ENCODE measurements at places on chromosomes 2 and 18.
A peak's percentile ranks its signal among the peaks of the same experiment; 100 is the strongest.

DNA sequence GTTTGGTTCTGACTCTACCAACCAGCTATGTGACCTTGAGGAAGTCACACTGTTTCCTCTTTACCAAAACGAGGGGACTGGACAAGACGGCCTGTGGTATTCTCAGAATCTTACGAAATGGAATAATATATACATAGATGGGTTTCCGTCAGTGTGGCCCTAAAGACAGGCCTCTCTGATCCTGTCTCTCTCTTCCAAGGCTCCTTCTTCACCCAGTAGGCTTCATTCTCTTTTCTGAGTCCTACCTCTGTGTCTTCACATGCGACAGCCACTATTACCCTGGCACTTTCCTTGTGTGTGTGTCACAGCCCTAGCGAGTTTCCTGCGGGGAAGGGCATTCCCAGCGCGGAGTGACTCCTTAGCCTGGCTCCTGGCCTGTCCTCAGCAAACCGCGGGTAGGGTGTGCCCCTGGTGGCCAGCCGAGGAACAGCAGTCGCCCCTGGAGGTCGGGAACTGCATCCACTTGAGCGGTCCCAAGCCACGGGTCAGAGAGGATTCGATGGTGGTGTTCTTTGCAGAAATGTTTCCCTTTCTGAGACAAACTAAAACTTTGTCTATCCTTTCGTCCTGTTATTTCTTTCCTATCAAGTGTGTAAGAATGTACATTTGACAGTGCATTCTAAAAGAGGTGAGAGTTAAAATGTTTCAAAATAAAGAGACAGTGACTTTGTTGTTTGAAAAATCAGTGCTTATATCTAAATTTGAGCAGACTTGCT is 63.3 kb downstream of the RAB31 start:
- DNase-seq: peak; percentile 44

- DNase-seq: no peak
These were observed 67.2 kb upstream of the NABP1 start for GRCh38 chr2:191610756-191611155.

DNA sequence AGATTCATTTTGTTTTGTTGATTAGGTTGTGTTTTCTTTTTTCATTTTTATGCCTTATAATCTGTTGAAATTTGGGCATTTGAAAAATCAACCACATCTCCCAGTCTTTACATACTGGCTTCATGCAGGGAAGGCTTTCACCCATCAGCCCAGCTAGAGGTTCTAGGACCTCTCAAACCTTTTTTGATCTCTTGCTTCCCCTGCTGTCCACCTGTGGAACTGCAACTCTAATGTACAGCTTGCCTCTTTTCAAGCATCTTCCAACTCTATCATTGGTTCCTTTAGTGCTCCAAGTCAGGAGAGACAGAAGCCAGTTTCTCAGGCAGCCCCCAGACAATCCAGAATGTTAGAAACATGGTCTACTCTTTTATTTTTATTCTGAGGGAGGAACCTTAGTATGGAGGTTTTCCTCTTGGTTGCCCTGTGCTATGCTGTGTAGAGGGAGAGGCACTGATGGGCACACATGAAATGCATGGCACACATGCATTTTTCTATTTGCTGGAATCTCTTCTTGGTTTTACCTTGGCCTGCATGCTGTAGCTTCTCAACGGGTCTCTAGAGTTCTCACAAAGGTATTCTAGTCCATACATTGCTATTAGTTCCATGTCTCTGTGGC is 107.2 kb upstream of the L3MBTL4 start:
- no peak for DNase-seq

DNA sequence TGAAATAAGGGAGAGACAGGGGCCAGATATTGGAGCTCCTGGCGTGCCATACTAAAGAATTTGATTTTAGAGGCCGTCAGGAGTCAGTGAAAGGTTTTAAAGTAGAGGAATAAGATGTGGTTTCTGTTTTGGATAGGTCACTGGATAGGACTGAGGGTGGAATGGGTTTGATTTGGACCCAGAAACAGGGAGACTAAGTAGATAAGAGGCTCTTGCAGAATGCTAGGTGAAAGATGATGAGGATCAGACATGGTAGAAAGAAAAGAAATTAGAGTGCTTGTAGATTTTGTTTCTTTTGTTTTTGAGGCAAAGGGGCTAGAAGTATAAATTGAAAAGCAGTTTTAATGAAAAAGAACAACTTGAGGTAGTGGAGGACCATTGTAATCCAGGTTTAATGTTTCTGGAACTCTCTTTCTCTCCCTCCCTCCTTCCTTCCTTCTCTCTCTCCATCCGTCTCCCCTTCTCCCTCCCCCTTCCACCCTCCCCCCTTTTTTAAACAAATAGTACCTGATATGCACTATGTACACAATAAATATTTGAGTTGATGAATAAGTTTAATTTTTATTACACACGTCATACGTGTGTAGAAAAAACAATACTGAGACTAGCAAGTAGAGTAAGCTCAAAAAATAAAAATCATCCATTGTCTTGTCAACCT is 1.9 kb downstream of the NDUFV2 start:
- DNase-seq: no peak

DNA sequence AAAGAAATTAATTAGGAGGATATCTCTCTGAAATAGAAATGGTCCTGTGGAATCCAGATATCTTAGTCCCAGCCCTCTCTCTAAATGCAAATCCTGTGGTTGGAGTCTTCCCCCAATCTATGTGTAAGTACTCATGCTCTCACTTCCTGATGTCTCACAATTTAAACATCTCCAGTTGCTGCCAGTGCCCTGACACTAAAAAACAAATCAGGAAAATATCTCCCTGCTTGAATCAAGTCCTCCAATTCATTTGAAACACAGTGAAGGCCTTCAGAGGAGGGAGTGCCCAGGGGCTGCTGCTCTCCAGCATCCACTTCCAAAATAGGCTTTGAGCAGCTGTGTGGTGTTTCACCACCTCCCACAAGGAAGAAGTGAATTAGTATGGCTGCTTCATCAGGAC is 413.8 kb downstream of the RAD51AP2 start:
- no peak for DNase-seq

DNA sequence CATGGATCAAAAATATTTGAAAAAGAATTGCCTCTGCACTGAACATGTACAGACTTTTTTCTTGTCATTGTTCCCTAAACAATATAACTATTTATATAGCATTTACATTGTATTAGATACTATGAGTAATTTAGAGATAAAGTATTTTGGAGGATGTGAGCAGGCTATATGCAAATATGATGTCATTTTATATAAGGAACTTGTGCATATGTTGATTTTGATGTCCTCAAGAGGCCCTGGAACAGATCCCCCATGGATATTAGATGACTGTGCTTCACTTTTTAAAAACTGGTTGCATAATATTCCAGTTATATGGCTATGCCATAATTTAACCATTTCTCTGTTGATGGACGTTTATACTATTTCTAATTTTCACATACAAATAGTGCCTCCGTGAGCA is 16.5 kb downstream of the LCLAT1 start:
- no peak for DNase-seq

- no peak for DNase-seq
These were observed 236.9 kb downstream of the PTPRM start for GRCh38 chr18:7803956-7804469.

- no peak for DNase-seq
These were observed 79.7 kb downstream of the CCBE1 start for GRCh38 chr18:59617468-59617932.

DNA sequence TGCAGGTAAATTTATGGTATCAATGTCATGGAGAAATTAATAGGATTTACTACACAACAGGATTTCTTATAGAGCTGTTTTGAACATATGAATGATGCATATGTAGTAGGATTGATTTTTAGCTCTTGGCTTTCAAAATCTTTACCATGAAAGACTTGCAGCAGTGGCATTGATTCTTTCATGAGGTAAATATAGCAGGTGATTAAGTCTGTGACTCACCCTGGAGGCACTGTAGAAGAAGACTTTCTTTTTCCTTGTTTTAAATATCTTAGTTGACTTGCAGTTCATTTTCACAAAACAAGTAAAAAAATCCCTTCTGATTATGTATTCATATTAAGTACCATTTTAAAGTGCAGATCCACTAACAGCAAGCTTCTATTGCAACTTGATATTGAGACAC is 463.0 kb downstream of the FBXO15 start:
- DNase-seq: no peak

GRCh38 chr2:62611854-62612253 is 93.7 kb upstream of the EHBP1 start:
- DNase-seq: no peak

GRCh38 chr2:119609337-119609736 is 65.1 kb downstream of the CFAP221 start:
- DNase-seq: no peak

DNA sequence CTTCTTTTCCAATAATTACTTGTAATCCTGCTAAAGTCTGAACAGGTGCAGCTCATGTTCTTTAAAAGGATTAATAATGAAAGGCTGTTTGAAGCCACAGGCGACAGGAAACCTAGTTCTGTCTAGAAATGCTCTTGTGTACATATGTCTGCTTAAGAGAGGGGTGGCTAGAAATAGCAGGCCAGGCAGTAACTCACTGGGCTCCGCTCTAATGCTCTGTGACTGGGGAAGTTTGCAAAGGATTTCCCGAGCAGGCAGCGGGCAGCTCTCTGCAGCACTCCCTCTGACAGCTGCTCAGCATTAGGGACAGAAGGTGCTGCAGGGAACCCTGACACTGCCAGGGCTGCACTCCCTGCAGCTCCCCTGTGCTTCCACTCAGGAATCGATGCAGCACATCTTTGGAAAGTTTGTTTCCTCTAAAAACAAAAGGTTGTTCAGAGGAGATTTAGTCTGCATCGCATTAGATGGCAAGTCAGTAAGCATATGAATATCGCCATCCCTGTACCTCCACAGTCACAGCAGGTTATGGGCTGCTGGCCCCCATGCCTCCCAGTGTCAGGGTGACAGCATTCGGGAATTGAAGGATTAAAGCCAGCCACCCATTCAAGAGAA is 33.1 kb upstream of the TTC39C start:
- DNase-seq: no peak

DNA sequence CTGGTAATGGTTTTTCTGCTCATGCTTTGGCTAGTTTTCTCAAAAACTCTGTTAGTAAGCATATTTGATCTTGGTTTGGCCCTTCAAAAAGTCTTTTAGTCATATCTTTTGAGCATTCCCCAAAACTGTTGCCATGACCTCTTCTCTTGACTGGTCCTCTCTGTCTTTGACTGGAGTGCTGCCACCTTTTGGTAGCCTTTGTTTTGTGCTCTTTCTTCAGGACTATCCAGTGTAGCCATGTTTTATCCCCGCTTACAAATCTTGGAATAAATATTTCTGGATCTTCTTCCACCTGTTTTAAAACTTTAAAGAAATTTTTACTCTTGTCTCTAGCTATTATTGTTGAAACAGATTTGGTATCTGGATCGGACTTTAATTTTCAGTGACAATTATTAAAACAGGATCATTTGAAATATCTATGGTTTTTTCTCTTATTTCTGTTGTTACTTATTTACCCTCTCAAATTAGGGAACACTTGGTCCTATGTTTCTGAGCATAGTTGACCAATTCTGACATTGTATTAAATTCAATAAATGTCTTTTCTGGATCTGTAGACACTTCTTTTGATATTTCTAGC is 965 bp upstream of the ELOA2 start:
- DNase-seq: peak; percentile 3

DNA sequence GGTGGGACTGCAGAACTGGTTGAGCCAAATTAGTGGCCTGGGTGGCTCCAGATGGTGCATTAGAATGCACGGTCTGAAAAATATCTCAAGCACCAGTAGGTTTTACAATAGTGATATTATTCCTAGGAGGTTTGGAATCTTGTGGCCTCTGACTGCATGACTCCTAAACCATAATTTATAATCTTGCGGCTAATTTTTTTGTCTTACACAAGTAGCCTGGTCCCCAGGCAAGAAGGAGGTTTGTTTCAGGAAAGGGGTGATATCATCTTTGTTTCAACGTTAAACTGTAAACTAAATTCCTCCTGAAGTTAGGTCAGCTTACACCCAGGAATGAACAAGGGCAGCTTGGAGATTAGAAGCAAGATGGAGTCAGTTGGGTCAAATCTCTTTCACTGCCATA is 98.9 kb upstream of the ARL4C start:
- no peak for DNase-seq

- no peak for DNase-seq
These were observed 7.7 kb downstream of the CYP1B1 start for GRCh38 chr2:38068234-38068633.

DNA sequence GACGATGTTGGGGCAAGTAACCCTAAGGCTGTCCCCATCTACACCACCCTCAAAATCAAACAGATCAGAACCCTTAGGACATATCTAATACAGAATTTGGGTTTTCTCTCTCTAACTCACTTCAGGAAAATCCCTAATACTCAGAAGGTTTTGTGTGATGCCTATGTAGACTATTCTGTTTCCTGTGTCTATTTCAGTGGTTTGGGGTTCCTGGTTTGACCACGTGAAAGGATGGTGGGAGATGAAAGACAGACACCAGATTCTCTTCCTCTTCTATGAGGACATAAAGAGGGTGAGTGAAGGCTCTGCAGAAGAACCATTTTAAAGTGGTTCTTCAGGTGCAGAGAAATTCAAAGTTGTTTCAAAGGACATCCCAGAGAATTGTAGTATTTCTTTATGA is 16.3 kb downstream of the SULT1C2 start:
- DNase-seq: no peak

DNA sequence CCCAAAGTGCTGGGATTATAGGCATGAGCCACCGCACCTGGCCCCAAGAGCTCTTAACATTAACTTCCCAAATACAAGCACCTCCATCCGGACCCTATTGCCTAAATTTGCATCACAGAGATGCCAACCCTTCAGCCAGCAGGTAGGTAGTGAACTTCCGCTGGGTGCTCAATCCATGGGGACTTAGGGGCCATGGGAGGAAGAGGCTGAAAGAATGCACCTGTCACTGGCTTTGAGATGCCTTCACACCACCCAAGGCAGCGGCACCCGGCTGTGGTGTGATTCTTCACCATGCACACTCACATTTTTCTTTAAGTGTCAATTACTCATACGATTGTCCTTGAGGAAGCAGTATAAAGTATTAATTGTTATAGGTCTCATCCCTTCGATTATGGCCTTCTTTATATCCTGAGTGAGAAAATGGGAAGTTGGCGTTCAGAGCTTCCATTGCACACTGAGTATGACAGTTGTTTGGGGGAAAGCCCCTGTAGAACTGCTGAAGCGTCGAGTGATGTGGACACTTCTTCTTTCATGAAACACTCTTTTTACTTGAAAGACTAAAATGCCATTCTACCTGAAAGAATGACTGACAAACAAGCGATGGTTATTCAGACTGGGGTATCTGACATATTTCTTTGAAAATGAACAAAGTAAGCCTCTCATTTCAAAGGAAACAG is 51.8 kb upstream of the BIN1 start:
- DNase-seq: no peak

GRCh38 chr2:197600306-197600705 is 75.1 kb downstream of the RFTN2 start:
- no peak for DNase-seq

GRCh38 chr2:1437537-1437936 is 24.3 kb downstream of the TPO start:
- DNase-seq: no peak

GRCh38 chr2:168136392-168136977 is 110.9 kb downstream of the STK39 start:
- peak; percentile 48 for DNase-seq

Measured in CD4-positive, alpha-beta T cell treated with Interleukin-10 for 1 hour (primary cell).